T-helper 17 cell (primary cell): ENCODE measurements at places on chromosomes 12 and 14.

DNA sequence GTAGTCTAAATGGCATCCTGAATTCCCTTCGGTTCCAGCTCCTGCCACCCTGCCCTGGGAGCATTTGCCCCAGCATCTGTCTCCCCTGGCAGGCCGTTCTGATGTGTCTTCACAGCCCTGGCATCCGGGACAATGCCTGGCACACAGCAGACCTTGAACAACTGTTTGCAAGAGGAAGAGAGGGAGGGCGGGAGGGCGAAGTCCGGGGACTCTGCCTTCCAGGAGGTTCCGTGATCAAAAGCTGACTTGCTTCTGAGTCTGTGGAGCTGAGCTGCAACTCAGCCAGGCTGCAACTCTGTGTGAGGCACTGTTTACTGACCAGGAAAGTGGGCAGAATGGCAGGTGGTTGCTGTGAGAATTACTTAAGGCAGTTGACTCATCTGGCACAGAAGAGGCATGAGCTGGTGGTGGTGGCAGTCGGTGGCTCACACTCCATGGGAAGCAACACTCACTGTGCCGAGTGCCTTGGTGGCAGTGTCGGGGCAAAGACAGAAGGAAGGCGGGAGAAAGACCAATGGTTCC is 61.1 kb upstream of the DLK1 start:
- no peak for DNase-seq

DNA sequence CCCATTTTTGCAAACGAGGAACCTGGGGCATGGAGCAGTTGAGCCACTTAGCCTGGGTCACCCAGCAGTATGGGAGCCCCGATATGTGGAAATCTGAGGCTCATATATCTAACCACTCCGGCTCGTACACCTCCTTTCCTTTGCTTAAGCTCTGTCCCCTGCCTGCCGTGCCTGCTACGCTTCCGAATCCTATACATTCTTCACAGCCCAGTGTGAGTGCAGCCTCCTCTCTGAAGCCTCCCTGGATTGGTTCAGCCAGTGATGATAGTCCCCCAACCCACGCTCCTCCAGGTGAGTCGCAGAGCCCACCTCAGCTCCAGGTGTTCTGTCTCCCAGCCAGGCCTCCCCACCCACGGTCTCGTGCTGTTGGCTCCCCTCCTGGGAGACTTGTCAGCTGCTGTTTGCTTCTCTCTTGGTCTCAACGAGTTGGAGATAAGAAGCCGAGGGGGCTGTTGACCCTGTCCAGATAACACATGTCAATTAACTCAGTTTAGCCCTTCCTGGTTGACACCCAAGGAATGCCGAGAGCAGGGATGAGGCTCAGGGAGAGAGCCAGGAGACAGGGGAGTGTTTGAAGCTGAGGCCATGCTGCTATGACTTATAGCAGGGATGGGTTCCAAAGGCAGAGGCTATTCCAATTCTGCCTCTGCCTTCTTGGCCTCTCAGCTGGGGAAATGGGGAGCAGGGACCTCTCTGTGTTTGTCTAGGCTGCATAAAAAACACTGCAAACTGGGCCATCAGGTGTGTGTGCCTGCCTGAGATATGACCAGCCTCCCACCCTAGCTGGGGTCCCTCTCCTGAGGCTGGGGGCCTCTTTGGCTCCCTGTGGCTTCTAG is 19.0 kb downstream of the SDSL start:
- DNase-seq = no peak

DNA sequence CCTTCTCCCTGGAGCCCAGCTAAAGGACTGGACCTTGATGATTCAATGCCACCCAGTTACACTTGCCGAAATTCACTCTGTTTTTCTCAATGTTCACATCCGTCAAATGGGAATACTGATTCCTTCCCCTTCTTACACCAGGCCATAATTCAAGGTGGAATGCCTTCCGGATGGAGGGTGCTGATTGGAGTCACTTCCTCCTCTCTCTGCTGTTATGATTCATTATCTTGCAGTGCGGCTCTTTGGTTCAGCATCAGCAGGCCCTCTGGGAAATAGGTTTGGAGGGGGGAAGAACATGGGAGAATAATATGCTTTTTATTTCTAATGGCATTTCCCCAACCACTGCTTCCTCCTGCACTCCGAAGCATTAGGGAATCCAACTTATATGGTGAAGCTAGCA is 390.6 kb upstream of the TBX3 start:
- no peak for DNase-seq

DNA sequence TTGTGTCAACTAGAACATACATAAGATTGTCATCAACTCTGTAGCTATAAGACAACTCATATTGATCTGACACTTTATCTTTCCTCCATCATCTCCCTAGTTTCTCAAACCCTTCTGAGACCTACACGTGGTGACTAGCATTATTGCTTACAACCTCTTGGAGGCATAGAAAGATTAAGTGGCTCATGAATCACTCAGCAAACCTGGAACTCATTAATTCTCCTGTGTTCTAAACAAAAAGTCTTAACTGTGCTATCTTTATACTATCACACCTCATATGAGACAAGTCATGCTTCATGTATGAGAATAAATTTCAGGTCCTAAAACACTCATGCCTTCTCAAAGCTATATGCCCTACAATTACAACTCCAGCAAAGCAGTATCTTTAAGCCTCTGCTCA is 408.6 kb upstream of the SYT1 start:
- DNase-seq = no peak

DNA sequence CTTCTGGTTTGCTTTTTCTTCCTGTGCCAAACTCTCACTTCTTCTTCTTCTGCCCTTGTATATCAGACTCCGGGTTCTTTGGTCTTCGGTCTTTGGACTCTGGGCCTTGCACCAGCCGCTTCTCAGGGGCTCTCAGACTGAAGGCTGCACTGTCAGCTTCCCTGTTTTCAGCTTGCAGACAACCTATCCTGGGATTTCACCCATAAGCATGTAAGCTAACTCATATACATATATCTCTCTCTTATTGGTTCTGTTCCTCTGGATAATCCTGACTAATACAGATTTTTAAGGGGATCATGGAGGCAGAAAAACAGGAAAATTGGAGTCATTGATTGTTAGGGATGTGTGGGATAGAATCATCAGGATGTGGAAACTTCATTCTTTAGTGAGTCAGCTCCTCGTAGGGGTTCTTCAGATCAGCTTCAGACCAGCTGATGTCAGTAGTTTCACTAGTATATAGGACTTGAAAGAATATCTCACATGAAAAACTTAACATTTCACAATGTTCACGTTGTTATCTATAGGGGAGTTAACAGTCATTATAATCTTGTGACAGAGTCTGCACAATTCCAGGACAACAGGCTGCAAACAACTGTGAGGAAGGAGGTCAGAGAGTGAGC is 102.9 kb downstream of the RASSF9 start:
- DNase-seq = no peak

GRCh38 chr14:34063470-34064164 is 112.7 kb upstream of the EGLN3 start:
- DNase-seq = no peak

DNA sequence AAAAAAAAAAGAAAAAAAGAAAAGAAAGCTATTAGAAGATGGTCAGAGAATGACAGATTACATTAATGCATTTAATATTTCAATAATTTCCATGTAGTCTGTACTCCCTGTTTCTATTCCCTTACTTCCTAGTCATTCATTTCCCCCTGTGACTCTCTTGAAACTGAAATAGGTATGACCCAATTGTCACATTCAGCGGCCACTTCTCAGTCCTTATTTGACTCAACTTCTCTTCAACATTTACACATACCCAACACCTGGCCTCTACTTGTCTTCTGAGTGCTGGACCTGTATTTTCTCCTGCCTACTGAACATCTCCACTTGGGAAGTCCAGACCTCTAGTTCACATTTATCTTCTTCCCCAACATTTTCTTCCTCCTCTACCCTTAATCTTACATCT is 7.2 kb downstream of the EEA1 start:
- DNase-seq = no peak

DNA sequence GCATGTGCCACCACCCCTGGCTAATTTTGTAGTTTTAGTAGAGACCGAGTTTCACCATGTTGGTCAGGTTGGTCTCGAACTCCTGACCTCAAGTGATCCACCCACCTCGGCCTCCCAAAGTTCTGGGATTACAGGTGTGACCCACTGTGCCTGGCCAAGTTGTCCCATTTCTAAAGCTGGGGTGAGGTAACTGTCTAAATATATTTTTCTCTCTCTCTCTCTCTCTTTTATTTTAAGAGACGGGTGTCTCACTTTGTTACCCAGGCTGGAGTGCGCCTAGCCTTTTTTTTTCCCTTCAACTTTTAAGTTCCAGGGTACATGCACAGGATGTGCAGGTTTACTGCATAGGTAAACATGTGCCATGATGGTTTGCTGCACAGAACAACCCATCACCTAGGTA is 8.6 kb downstream of the ATF1 start:
- no peak for DNase-seq

DNA sequence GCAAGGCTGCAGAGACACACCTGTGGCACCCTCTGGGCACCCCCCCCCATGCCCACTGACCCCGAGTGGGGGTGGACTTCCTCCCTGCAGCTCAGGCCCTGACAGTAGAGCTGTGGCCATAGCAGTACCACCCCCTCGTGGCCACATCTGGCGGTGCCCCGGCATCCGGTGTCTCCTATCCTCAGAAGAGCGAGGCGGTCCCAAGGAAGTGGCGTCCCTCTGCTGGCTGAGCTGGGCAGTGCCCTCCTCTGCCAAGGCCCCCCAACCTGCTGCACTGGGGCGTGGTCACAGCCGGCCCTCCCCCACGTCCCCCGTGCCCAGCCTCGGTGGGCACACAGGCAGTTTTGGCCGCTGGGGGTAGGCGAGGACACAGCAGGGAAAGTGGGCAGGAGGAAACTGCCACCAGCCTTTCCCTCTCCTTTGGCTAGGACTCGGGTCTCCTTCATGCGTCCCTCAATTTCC is 6.0 kb upstream of the SLC6A12 start:
- no peak for DNase-seq

- DNase-seq = peak; percentile 22
Observed at GRCh38 chr12:46269429-46270241, 792 bp upstream of the SLC38A1 start.

DNA sequence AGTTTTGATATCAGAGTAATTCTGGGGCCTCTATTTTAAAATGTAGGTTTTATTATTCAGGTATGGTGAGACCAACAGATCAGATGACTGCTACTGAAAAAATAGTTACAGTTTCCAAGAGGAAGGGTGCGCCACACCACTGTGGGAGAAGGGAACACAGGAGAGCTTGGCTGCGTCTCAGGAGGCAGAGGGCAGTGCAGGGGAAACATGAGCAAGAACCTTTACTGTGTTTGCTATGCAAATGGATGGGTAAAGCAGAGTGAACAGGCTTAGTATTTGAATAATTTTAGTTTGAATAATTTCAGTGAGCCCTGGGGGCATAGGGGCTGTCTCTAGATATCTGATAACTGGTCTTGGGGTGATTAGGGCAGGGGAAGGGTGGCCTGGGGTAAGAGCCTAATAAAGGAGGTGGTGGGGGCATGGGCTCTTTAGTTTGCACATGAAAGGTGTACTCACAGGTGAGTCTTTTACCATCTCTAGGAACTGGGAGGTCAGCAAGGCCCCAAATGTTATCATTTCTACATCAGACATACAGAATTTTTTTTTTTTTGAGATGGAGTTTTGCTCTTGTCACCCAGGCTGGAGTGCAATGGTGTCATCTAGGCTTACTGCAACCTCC is 196.8 kb upstream of the NEDD1 start:
- DNase-seq = no peak

- DNase-seq = no peak
Observed at GRCh38 chr12:20602641-20603391, 92.3 kb upstream of the SLCO1C1 start.

- no peak for DNase-seq
Observed at GRCh38 chr12:63400718-63401117, 249.7 kb upstream of the AVPR1A start.

DNA sequence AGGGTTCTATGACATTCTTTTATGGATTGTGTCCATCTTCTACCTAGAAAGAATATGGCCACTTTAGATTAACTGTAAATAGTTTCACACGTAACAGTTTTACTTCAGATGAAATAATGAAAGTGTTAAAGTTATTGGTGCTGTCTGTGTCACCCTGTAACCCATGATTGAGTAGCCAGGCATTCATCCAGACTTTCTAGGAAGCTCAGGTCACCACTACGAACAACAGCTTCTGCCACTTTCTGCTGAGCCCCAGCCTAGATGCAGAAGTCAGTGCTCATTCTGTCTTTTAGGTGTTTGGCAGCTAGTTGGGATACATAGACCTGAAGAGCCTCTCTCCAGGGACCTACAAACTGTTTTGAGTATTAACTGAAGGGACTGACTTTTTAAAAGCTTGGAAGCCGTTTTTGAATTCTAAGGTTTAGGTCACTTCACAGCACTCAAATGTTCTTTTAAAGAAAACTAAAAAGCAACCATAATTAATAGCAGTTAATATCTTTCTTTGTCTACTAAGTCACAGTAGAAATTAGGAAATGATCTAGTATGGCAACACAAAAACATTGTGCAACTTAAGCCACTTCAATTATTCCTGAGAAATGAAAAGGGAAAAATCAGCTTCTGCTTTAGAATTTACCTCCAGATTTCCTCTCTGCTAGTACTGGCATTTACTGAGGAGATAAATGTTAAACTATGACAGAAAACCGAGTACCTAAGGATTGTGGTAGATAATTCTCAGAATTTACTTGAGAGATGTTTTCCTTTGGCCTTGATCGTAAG is 266.9 kb downstream of the CCDC91 start:
- no peak for DNase-seq

- DNase-seq = no peak
Observed at GRCh38 chr14:62673014-62673755, 372.1 kb downstream of the KCNH5 start.

DNA sequence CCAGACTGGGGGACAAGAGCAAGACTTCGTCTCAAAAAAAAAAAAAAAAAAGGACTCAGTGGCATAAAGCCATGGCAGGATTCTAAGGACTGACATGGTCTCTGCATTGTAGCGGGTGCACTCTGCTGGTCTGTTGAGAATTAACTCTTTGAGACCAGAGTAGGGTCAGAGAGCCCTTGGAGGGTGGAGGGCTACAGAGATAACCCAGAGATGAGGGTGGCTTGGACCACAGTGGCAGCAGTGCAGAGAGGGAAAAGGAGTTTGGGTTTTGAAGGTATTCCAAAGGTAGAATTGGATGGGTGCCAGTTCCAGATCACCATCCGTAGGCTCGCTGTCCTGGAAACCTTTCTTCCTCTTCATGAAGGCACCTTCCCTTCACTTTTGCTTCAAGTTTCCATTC is 14.3 kb upstream of the DYNC1H1 start:
- DNase-seq = no peak

GRCh38 chr12:122845041-122845864 is 10.0 kb downstream of the HIP1R start:
- DNase-seq = no peak

DNA sequence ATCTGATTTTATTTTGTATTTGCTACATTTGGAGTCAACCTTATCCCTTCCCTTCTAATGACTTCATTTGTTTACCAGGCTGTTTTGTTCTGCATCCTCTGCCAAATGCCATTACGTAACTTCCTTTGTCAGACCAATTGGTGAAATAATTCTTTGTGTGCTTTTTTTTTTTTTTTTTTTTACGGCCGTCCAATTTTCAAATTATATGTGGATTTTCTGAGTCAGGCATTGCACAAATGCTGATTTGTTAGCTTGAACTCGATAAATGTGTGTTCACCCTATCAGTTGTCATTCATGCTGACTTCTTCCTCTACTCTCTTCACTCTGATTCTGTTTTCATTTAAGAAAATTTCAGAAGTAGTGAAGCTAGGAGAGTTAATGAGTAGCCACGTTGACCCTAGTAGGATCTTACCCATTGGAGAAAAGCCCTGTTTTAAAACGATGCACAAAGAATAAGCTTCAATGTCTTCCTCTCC is 386.2 kb downstream of the DIO2 start:
- no peak for DNase-seq

- DNase-seq = no peak
Observed at GRCh38 chr14:80585506-80585835, 356.1 kb downstream of the CEP128 start.

- DNase-seq = no peak
Observed at GRCh38 chr14:70189456-70190077, 816 bp upstream of the SLC8A3 start.
